ENCODE measurements at places on chromosomes 2 and 18. TPM values are rescaled to one million over a fixed set of nuclear protein-coding genes. Genes with fewer than 3 reads are reported as not detected.

DNA sequence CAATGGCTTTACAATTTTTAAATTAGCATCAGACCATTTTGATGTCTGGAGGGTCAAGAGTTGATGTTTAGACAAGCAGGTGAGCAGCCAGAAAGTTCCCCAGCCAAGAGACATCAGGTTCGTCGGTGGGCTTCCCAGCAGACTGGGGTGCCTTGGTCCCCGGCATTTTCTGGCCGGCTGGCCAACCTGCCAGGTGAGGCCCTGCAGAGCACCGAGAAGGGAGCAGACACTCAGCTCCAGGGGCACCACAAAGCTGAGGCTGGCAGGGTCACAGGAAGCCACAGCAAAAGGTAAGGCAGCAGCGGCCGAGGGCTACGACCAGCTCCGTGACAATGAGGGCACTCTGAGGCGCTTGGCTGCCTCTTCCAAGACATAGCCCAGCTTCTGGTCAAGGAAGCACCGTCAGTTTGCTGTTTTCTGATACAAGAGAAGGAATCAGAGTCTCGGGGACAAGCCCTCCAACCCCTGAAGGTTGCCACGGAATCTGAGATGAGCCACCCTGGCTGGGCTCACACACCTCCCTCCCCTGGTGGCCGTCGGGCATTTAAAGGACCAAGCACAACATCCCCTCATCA is 229.0 kb downstream of the MGAT5 start:
- H3K36me3 ChIP-seq: no peaks in the 10 kb centered on the region
- H3K4me3 ChIP-seq: no peak overlapping the region
- no peaks in the 10 kb centered on the region for H3K27me3 ChIP-seq
- H3K27ac ChIP-seq: no peak overlapping the region
- H3K4me1 ChIP-seq: no peaks in the 10 kb centered on the region

DNA sequence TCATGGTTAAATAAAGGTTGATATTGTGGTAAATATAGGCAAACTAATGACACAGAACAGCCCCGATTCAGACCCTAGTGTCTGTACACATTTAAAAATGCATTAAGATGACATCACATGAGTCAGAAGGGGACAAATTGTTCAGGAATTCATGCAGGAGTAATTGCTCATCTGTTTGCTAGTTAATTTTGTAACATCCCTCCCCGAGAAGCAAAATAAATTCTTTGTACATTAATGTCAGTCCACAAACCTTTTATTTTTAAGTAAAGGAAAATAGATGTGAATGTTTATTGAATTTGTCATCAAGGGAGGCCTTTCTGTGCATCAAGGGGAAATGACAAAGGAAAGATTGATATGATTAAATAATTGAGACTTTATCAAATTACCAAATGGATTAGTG is 69.9 kb downstream of the SH3BP4 start:
- no peak overlapping the region for H3K4me3 ChIP-seq
- no peaks in the 10 kb centered on the region for H3K27me3 ChIP-seq
- H3K4me1 ChIP-seq: peaks cover 27% of the 10 kb centered on the region
- DNase-seq: no peak
- H3K36me3 ChIP-seq: no peaks in the 10 kb centered on the region

GRCh38 chr2:188527581-188527993 is 235.9 kb downstream of the GULP1 start:
- no peaks in the 10 kb centered on the region for H3K4me1 ChIP-seq
- peak overlapping the region; percentile 40 for H3K27ac ChIP-seq
- no peaks in the 10 kb centered on the region for H3K36me3 ChIP-seq
- no peaks in the 10 kb centered on the region for H3K27me3 ChIP-seq
- no peak overlapping the region for H3K4me3 ChIP-seq

- no peak overlapping the region for H3K27ac ChIP-seq
- H3K36me3 ChIP-seq: no peaks in the 10 kb centered on the region
- no peaks in the 10 kb centered on the region for H3K27me3 ChIP-seq
- no peak for DNase-seq
- no peaks in the 10 kb centered on the region for H3K4me1 ChIP-seq
- H3K4me3 ChIP-seq: no peak overlapping the region
Observed at GRCh38 chr18:79720359-79720733, 40.7 kb downstream of the CTDP1 start.

DNA sequence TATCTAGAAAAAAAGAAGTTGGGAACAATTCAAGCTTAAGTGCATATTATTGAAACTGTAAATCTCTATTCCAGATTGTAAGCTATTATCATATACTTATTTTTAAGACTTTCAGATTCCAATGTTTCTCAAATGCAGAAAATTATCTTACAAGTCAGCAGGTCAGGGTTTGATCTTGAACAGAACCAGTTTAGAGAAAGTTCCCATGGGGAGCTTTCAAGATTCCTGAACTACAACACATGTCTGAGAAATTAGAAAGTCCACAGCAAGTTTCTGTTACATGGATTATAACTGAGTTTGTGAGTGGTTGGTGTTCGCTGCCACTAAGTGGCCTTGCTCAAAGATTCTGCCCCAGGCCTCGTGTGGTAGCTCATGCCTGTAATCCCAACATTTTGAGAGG is 31.6 kb upstream of the SP3 start:
- no peaks in the 10 kb centered on the region for H3K27me3 ChIP-seq
- H3K36me3 ChIP-seq: no peaks in the 10 kb centered on the region
- H3K4me1 ChIP-seq: peaks cover 43% of the 10 kb centered on the region
- DNase-seq: no peak

DNA sequence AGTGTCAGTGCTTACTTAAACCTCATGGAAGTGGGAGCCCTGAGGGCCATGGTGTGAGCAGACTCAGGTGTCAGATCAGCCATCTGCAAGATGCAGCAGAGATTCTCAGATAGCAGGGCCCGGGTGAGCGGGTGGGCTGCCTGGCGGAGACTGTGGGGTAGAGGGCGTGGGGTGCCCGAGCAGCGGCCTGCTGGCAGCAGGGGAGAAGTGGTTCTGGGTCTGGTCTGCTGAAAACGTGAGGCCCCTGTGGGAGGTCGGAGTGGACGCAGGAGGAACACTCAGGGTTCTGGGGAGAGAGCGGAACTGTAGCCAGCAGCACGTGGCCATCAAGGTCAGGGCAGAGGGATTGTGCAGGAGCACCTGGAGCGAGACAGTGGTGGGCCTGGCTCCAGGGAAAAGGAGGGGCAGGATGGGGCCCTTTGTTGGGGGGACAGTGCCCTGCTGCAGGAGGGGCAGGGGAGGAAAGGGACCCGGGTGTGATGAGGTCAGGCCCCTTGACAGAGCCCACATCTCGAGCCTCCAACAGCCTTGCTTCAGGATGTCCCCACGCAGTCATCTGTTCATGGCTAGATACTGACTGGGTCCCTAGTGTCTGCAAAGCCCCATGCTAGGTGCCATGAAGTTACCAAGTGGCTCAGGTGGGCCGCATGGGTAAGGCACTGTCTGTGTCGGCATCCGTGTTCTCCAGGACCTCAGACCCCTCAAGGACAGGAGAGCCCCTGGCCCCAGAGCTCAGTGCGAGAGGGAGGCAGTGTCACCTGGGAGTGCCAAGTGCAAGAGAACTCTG is 2.7 kb upstream of the ESPNL start:
- H3K4me3 ChIP-seq: no peak overlapping the region
- H3K27ac ChIP-seq: no peak overlapping the region
- no peaks in the 10 kb centered on the region for H3K36me3 ChIP-seq
- peaks cover 13% of the 10 kb centered on the region for H3K4me1 ChIP-seq

GRCh38 chr18:8726281-8726680 is 20.9 kb downstream of the MTCL1 start:
- no peak overlapping the region for H3K27ac ChIP-seq
- H3K4me1 ChIP-seq: peaks cover 10% of the 10 kb centered on the region
- no peaks in the 10 kb centered on the region for H3K36me3 ChIP-seq
- no peak overlapping the region for H3K4me3 ChIP-seq

The COL4A3 gene
- total RNA-seq: 2.6 TPM

The LHCGR gene
- total RNA-seq: 0.64 TPM

The PDCD1 gene
- total RNA-seq: 1.7 TPM

DNA sequence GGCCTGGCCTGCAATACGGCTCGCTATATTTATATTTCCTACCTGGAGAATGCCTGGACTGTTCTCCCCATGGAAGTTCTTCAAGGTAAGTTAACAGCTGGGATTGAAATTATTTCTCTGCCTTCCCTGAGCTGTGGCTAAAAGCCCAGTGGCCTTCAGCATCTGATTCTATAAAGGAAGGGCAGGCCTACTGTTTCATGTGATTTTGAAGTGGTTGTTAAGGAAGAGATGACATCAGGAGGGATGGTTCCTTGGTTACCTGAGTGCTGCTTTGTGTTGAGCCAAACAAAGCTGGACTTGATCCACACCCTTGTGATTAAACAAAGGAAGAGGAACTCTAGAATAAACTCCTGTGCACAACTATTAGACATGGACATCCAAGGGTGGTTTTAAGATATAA is 61.6 kb downstream of the MFSD6 start:
- H3K27me3 ChIP-seq: no peaks in the 10 kb centered on the region
- peaks cover 48% of the 10 kb centered on the region for H3K4me1 ChIP-seq
- DNase-seq: peak; percentile 82
- peaks cover 9% of the 10 kb centered on the region for H3K36me3 ChIP-seq
